Activated T-helper 17 cell treated with anti-CD3 and anti-CD28 coated beads, Interleukin-2, amount 50 U/mL, for 72 hours (primary cell): ENCODE measurements at places on chromosomes 3 and 15. TPM values are rescaled to one million over a fixed set of nuclear protein-coding genes. Genes with fewer than 3 reads are reported as not detected.

Gene FBLN2
- total RNA-seq = 0.19 TPM

Gene TGM5
- 0.61 TPM for total RNA-seq

Gene C3orf22
- total RNA-seq = not detected

Gene C3orf80
- total RNA-seq = not detected

Gene VIPR1
- total RNA-seq = 12.1 TPM

Gene CP
- not detected for total RNA-seq

Gene GTPBP8
- 18.8 TPM for total RNA-seq

Gene PLSCR5
- not detected for total RNA-seq

Gene PDE8A
- total RNA-seq = 23.7 TPM

Gene CD80
- total RNA-seq = 24.3 TPM

Gene NR1I2
- 0.43 TPM for total RNA-seq

Gene RPL14
- total RNA-seq = 2,493 TPM

Gene GRK7
- not detected for total RNA-seq

Gene CAMKV
- total RNA-seq = 0.15 TPM

Gene CLRN1
- total RNA-seq = not detected

Gene DUOXA2
- total RNA-seq = not detected

Gene PLA2G4D
- total RNA-seq = not detected

Gene KNG1
- total RNA-seq = not detected
